Activated T-helper 1 cell treated with anti-CD3 and anti-CD28 coated beads, Interleukin-2, amount 50 U/mL, for 16 hours (primary cell): ENCODE measurements at places on chromosomes 5 and 9.

GRCh38 chr5:11719888-11720481 lies 184.3 kb downstream of the CTNND2 start:
- DNase-seq = no peak

- no peak for DNase-seq
Observed at GRCh38 chr5:132464156-132464939, 26.2 kb downstream of the IRF1 start.

DNA sequence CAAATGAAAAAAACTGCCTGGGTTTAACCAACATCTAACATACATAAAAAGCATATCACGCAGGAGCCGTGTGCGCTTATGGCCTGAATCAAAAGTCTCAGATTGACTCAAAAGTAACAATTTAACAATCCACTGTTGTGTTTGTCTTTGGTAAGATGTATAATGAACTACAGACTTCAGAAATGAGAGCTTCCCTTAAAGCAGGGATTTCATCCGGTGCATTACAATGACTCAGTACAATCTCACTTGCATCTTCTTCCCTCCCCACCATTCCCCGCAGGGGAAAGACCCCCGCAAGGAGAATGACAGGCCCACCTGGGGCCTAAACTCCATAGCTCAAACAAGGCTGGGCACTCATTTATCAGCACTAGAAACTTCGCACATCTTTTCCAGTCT lies 1.4 kb downstream of the ZFR start:
- DNase-seq = no peak

GRCh38 chr5:138910546-138911185 lies 35.5 kb upstream of the LRRTM2 start:
- DNase-seq = no peak

GRCh38 chr5:1080432-1080831 lies 31.4 kb downstream of the SLC12A7 start:
- DNase-seq = no peak

GRCh38 chr5:147520450-147520849 lies 10.6 kb upstream of the DPYSL3 start:
- no peak for DNase-seq

- no peak for DNase-seq
Observed at GRCh38 chr5:39843767-39844166, 419.0 kb upstream of the DAB2 start.

GRCh38 chr9:137376386-137376785 lies 46.6 kb downstream of the EXD3 start:
- DNase-seq = no peak

DNA sequence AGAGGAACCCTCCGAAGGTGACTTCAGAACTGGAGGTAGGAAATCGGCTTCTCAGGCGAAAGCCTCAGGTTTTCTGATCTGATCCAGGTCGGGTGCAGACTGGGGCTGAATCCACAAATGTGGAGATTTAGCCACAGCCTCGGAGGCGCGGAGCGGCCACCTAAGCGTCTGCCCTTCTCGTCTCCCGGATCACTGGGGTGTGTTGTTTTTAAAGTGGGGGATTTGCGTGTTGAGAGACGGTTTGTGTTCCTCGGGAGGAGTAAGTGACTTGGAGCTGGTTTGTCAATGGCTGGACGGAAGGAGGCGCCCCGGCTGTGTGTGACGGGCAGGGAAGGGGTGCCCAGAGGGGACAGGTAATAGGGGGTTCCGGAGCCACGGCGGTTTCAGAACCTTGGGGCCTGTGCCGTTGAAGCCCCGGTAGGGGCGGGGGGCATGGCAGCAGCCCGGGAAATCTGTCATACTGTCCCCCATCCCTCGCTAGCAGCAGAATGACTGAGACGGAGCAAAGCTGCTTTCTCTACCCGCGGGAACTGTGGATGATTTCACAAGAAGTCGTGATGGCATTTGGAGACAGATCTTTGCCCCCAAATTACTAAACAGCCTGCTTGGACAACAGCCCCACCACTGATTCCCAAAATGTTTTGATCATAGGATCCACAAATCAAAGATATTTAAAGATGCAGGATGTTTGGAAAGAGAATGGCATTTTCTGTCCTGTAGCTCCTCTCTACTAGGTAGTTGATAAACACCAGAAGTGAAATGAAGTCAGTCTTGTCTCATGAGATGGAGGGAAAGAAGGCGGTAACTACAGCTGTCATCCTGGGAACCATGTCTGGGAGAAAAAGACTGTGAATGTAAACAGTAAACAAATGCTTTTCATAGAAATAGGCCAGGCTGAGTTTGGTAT lies 216.5 kb downstream of the PDZD2 start:
- no peak for DNase-seq

DNA sequence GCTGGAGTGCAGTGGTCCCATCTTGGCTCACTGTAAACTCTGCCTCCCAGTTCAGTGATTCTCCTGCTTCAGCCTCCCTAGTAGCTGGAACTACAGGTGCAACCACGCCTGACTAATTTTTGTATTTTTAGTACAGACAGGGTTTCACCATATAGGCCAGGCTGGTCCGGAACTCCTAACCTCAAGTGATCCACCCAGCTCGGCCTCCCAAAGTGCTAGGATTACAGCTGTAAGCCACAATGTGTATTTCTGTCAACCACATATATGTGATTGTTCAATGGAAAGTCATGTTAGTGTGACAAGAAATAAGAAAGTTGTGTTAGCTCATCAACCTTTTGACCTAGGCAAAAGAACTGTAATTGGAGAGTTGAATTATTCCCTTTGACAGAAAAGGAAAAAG lies 677.1 kb upstream of the CHD1 start:
- DNase-seq = no peak

DNA sequence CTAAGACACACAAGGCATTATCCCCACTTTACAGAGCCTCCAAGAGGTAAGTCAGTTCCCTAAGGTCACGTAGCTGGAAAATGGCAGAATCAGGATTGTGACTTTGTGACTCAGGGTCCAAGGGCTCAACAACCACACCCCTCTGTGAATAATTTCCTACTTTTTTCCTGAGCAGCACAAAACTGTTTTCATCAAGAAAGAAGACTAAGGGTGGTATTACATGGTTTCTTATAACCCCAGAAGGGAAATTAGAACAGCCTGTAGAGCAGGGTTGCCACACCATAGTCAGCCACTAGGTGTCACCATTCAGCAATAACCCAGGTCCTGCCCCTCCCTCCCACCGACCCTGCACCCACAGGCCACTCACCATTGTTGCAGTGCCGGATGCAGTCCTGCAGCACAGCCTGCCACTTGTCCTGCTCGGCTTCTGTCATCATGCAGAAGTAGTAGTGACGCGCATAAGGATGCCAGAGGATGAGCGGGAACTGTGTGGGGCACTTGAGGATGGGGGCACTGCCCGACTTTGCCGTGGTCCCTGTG lies 72.1 kb downstream of the LRSAM1 start:
- DNase-seq = no peak

DNA sequence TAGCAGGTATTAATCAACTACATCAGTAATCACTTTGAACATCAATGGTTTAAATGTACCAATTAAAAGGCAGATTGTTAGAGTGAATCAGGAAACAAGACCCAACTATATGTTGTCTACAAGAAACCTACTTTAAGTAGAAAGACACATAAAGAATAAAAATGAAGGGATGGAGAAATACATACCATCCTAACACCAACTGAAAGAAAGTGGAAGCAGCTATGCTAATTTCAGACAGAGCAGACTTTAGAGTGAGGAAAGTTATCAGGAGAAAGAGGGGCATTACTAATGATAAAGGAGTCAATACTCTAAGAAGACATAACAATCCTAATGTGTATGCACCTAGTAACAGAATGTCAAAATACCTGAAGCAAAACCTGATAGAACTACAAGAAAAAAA lies 125.8 kb downstream of the NR6A1 start:
- DNase-seq = no peak

DNA sequence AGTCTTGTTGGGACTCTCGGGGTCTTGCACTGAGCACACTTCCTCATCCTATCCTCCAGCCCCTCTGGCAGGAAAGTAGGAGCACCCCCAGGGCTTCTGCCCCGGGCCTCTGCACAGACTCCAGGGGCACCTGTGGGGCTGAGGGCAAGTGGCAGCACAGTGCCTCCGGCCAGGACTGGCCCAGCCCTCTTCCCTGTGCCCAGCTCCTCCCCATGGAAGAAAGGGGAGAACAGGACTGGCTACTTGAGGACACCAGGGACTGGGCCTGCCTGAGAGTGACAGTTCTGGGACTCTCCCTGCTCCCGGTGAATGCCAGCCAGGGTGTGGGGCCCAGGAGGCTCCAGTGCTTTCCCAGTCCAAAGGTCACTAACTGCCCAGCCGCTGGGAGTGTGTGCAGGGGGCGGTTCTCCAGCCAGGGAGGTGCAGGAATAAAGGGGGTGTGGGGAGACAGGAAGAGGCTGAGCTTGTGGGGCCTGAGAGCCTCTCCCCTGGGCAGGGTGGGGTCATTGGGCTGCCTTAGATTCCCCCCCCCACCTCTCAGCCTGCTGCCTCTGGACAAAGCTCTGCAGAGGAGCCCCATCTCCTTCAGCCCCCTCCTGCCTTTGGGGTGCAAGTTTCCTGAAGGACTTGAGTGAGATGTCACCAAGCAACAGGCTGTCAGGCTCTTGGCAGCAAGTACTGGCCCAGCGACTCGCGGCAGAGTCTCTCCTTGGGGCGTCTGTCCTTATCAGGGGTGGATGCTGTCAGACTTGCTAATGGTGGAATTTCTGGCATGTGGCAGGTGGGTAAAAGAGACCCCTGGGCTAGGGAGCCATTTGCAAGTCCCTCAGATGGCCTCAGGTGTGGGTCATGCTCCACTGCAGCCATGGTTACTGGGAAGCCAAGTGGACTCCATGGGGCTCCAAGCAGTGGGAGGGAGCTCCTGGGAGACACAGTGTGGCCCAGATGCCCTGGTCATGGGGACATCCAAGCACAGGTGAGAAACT lies 19.1 kb upstream of the JADE2 start:
- no peak for DNase-seq

DNA sequence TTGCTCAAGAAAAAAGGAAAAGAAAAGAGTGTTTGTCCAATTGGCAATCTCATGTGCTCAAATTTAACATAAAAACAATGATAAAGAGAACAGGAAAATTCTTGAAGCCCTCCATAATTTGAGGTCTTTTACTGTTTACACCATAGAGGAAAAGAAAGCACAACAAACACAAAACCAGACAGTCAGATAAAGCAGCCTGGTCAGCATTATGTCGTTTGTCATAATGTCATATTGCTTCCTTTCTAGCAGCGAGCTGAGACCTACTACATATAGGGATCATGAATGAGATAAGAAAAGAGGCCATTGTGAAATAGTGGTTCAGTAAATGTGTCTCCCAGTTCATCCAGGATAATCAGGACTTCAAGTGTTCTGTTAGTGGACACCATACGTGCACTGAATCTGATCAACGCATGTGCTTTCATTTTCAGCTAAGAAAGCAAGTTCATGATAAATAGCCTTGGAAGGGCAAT lies 64.7 kb upstream of the SELENOP start:
- DNase-seq = no peak

- DNase-seq = no peak
Observed at GRCh38 chr5:154642499-154643245, 112.5 kb upstream of the LARP1 start.

- no peak for DNase-seq
Observed at GRCh38 chr9:135324329-135324728, 155.3 kb upstream of the PPP1R26 start.

DNA sequence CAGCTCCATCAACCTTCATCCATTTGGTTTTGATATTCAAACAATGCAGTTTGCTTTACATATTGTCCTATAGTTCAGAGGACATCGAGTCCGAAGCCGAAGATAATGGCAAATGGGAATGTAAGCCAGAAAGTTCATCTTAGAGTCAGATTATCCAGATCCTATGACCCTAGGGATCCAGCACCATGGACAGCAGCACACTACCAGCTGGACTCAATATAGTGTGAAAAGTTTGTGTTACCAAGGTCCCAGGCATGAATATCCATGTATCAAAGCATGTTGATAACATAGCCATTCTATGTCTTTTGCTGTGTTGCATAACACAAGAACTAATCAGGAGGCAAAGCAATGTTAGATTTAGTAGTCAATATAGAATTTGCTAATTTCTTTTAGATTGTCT lies 46.3 kb downstream of the FSTL4 start:
- no peak for DNase-seq

DNA sequence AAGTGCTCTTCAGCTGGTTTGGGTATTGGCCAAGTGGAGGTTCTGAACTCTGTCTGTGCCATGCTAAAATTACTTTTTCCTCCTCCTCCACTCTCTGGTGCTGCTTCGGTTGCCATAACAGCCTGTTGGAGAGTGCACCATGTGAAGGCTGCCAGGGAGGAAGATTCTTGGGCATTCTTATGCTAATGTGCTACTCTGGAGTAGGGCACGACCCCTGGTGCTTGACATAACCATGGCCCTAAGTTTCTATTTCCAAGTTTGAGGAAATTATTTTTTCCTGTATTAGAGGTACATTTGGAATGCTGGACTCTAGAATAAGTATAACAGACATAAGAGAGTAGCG lies 111.6 kb downstream of the ARHGAP26 start:
- DNase-seq = no peak

GRCh38 chr9:89822996-89823395 lies 218.2 kb downstream of the GADD45G start:
- no peak for DNase-seq

GRCh38 chr5:62317810-62318209 lies 11.8 kb downstream of the KIF2A start:
- DNase-seq = no peak

DNA sequence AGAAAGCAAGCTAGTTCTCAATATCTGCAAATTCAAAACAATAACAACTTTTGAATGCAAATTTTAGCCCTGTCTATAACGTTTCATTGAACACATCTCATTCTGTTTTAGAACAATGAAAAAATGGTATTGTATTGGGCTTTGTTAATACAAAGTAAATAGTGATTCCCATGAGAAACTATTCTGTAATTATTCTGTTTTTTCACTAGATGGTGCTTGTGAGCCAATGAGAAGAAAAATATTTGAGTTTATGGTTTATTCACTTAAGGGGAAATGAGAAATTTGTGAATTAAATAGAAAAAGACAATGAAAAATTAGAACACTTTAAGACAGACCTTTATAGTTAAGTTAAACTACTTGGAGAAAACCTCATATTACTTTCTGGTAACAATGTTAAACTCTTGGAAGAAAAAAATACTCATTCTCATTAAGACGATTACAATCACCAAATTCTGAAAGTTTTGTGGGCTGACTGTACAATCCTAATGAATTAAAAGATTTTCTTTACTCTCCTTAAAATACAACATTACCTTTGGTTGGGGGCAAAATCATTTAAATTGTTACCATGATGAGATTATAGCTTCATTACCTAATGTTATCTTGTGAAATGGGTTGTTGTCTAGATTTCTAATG lies 127.0 kb downstream of the NNT start:
- no peak for DNase-seq

DNA sequence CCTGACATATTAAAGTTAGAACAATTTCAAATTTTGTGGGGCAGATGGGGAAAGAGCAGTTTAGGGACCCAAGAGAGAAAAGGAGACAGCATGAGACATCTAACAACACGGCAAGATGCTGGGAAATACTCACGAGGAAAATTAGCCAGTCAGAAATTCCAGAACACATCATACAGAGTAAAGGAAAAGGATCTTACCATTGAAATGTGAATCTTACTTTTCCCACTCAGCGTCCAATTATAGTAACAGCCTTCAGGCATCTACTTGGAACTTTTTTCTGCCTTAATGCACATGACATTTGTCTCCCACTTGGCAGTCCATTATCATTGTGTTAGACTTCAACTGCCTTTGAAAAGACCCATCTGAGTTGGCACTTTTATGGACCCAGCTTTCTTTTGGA lies 189.7 kb upstream of the SLC27A6 start:
- no peak for DNase-seq

- no peak for DNase-seq
Observed at GRCh38 chr5:135234666-135235401, 164.2 kb downstream of the MACROH2A1 start.

GRCh38 chr5:135628771-135629563 lies 50.2 kb upstream of the CXCL14 start:
- DNase-seq = no peak
